ENCODE measurements at places on chromosomes 12 and 14.

DNA sequence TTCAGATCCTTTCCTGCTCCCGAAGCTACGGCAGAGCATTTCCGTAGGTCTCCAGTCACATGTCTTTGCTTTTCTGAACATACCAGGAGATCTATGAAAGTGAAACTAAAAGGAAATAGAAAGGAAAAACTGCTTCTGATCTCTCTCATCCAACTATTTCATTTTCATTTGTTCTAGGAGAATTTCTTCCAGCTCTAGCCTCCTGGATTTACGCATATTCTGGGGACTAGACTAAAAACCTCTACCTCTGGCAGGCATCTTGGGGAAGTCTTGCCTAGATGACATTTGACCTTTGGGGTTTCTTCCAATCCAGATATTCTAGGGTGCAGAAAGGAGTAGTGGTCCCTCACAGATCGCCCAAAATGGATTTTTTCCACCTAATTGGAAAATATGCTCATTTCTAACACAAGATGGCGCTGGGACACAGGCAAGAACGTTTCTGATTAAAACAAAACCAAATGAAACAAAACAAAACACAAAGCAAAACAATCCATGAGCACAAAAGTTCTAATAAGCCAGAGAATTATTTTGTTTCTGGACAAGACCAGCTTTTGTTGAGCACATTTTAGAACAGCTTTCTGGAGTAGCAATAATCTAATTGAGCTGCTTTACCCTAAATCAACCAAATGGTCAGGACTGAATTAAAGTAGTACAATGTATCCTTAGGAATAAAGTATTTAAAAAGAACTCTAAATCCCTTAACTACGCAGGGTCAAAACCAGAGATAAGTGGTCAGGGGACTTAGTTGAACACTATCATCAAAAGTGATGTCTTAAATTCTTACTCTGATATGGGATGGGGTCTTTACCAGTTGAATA is 12.3 kb upstream of the PARP11 start:
- no peaks in the 10 kb centered on the region for H3K36me3 ChIP-seq
- H3K4me3 ChIP-seq, result no peak overlapping the region
- peak; percentile 47 for DNase-seq
- peaks cover 7% of the 10 kb centered on the region for H3K4me1 ChIP-seq
- no peaks in the 10 kb centered on the region for H3K27me3 ChIP-seq

- DNase-seq, result no peak
- no peak overlapping the region for H3K27ac ChIP-seq
- peaks cover 66% of the 10 kb centered on the region for H3K4me1 ChIP-seq
- H3K4me3 ChIP-seq, result no peak overlapping the region
Observed at GRCh38 chr12:12531194-12531593, 31.5 kb downstream of the DUSP16 start.

- peaks cover 12% of the 10 kb centered on the region for H3K4me1 ChIP-seq
- no peak for DNase-seq
- H3K27me3 ChIP-seq, result no peaks in the 10 kb centered on the region
- H3K36me3 ChIP-seq, result no peaks in the 10 kb centered on the region
Observed at GRCh38 chr12:51890133-51890464, 2.2 kb downstream of the ANKRD33 start.

- peaks cover 33% of the 10 kb centered on the region for H3K4me1 ChIP-seq
- peak overlapping the region; percentile 100 for H3K27ac ChIP-seq
- H3K36me3 ChIP-seq, result peaks cover 36% of the 10 kb centered on the region
- no peaks in the 10 kb centered on the region for H3K27me3 ChIP-seq
- peak overlapping the region; percentile 77 for H3K4me3 ChIP-seq
Observed at GRCh38 chr14:92121207-92121669, 268 bp downstream of the NDUFB1 start.

DNA sequence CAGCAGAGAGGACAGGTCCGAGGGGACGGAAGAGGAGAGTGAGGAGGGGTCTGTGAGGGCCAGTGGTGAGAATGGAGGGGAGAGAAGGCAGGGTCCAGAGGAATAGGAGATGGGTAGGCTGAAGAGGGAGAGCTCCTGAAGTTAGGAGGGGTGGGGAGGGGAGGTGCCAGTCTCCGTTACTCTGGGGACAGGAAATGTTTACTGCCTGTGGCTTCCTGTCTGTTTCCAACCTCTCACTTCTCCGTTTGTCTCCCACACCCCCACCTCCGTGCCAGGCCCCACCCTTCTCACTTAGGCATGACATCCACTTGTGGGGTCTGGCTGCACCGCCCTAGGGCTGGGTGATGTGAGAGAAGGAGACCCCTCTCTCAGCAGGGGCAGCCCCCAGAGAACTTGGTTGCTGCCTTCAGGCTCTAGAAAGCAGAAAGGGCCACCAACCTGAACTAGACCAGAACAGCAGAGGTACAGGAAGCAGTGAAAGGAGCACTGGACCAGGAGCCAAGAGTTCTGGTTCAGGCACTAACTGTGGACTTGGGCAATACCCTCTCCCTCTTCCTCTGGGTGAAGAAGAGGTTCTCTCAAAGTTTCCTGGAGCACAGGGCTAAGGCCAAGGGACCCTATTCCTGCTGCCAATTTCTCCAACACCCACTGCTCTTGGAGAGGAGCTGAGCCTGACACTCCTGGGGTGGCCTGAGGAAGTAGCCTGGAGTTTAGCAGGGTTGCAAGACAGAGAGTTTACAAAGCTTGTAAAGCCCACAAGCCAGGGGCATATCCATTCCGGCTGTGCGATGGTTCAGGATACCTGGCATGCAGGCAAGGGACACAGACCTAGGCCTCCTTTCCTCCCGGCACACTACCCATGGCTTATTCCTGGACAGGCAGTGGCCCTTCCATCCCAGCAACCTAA is 5.5 kb downstream of the ITGA5 start:
- peak; percentile 72 for DNase-seq
- peaks cover 62% of the 10 kb centered on the region for H3K4me1 ChIP-seq
- peak overlapping the region; percentile 60 for H3K4me3 ChIP-seq
- H3K27me3 ChIP-seq, result no peaks in the 10 kb centered on the region
- peak overlapping the region; percentile 89 for H3K27ac ChIP-seq
- H3K36me3 ChIP-seq, result peaks cover 23% of the 10 kb centered on the region

GRCh38 chr14:69741055-69741454 is 25.9 kb upstream of the SRSF5 start:
- peaks cover 3% of the 10 kb centered on the region for H3K4me1 ChIP-seq
- peaks cover under 1% of the 10 kb centered on the region for H3K27me3 ChIP-seq
- H3K4me3 ChIP-seq, result no peak overlapping the region
- no peak for DNase-seq
- no peaks in the 10 kb centered on the region for H3K36me3 ChIP-seq

DNA sequence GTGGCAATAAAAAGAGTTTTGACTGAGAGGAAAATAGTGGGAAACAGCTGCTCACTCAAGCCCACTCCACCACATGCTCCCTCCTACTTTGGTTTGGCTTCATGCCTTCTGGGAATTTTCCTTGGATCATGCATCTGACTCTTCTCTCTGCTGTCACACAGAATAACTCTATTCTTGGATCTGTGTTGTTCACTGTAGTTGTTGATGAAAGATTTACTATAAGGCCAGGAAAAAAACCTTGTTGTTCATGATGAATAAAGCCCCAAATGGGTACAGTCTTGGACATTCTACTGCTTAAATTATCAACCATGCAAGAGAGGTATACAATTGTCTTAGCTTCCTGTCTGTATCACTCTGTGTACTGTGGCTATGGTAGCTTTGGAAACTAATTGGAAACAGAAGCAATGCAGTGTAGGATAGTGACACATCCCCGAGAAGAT is 70.5 kb downstream of the TMX1 start:
- no peak overlapping the region for H3K27ac ChIP-seq
- peaks cover 10% of the 10 kb centered on the region for H3K27me3 ChIP-seq
- H3K4me1 ChIP-seq, result peaks cover 5% of the 10 kb centered on the region
- DNase-seq, result no peak
- no peaks in the 10 kb centered on the region for H3K36me3 ChIP-seq

DNA sequence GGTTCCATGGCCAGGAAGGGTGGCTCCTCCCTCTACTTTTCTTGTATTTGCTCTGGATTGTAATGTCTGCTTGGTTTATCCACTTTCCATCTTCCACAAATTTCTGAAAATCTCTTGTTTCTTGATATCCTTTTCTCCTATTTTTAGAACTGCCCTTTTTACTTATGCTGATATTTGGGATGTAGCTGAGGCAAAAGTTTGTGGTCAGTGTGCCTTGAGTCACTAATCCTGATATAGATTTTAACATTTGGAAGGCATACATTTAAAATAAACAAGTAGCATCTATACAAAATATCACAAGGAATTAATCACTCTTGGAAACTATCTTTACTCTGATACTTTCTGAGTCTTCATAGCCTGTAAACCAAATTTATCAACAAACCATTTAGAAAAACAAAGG is 11.0 kb downstream of the GRIP1 start:
- no peak for DNase-seq
- peaks cover 7% of the 10 kb centered on the region for H3K27me3 ChIP-seq
- H3K4me1 ChIP-seq, result no peaks in the 10 kb centered on the region
- H3K36me3 ChIP-seq, result no peaks in the 10 kb centered on the region

DNA sequence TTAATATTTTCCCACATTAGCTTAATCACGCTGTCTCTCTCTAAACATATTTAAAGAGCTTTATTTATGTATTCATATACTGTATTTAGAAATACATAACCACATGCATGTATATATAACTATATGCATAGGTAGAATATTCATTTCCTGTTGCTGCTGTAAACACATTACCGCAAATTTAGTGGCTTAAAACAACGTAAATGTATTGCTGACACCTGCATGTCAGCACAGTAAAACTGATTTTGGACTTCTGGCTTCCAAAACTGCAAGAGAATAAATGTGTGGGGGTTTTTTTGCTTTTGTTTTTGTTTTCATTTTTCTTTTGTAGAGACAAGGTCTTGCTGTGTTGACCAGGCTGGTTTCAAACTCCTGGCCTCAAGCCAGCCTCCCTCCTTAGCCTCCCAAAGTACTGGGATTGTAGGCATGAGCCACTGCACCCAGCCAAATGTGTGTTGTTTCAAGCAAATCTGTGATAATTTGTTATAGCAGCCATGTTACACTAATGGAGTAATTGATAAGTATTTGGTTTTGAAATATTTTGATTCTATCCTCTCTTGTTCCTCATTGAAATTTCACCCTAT is 61.9 kb upstream of the CMKLR1 start:
- no peak for DNase-seq
- no peaks in the 10 kb centered on the region for H3K4me1 ChIP-seq
- no peak overlapping the region for H3K27ac ChIP-seq
- no peak overlapping the region for H3K4me3 ChIP-seq
- H3K27me3 ChIP-seq, result peaks cover 2% of the 10 kb centered on the region
- no peaks in the 10 kb centered on the region for H3K36me3 ChIP-seq

DNA sequence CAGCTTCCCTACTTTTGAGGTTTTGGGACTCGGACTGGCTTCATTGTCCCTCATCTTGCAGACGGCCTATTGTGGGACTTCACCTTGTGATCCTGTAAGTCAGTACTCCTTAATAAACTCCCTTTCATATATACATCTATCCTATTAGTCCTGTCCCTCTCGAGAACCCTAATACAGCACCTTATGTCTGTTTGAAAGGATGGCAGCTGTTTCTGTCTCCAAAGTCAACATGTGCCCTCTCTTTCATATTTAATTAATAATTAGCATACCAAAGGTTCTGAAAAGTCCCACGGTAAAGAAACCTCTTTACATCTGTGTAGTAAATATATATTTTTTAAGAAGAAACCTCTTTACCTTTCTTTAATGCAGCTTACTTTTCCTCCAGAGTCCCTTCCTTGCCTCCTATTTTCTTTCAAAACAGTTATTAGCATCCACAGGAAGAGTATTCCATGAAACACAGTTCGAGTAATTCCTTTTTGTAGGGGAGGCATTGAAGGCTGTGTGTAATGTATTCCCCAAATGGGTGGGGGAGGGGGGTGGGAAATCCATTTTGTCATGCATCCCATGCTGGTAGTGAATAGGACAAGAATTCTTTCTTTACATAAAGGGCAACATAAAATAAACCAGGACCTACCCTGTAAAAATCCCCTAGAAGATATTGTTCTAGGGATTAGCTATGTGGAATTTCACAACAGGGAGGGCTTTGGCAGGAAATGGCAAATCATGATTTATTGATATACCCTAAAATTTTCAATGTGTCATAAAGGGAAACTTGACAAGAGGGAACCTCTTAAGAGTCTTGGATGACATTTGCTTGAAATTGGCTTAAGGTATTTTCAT is 241.5 kb downstream of the SUDS3 start:
- H3K27me3 ChIP-seq, result no peaks in the 10 kb centered on the region
- no peaks in the 10 kb centered on the region for H3K4me1 ChIP-seq
- DNase-seq, result no peak
- H3K27ac ChIP-seq, result no peak overlapping the region

DNA sequence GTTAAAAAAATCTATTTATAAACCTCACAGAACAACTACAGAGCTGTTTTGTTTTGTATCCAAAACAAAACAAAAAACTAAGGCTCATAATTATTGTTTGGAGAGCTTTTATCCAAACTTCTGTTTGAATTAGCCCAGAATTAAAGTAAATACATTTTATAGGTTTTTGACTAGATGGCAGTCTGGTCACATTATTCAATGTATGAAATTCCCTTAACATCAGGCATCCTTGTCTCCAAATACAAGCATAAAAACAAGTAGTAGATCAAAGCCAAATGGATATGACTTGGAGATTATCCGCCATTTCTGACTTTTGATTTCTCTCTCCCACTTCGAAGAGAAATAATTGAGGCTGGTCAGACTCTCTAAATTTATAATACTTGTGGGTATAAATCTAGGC is 63.5 kb downstream of the SLC38A1 start:
- H3K4me1 ChIP-seq, result peaks cover 35% of the 10 kb centered on the region
- H3K27ac ChIP-seq, result no peak overlapping the region
- peaks cover 80% of the 10 kb centered on the region for H3K36me3 ChIP-seq
- no peak for DNase-seq
- no peak overlapping the region for H3K4me3 ChIP-seq

DNA sequence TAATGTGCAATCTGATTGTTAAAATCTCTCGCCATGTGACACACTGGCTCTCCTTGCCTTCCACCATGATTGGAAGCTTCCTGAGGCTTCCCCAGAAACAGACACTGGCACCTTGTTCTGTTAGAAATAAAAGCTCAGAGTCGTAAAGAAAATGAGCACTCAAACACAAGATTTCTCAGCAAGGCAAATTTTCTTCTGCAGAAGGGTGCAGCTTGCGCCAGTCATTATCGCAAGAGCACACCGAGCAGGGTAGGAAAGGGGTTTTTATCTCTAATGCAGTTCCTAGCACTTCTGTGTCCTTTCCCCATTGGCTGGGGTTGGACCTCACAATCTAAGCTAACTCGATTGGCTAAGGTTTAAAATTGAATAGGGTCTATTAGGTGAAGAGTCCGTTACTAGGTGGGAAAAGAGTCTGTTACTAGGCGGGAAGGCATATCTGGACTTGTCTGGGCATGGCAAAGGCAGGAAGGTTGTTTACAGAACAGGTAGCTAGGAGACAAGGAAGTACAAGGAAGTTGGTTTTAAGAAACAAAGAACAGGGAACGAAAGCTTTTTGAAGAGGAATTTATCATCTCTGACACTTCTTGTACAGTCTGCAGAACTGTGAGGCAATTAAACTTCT is 62.6 kb upstream of the BICD1 start:
- H3K4me1 ChIP-seq, result peaks cover 5% of the 10 kb centered on the region
- H3K27ac ChIP-seq, result no peak overlapping the region
- no peaks in the 10 kb centered on the region for H3K27me3 ChIP-seq
- no peak overlapping the region for H3K4me3 ChIP-seq

- no peaks in the 10 kb centered on the region for H3K36me3 ChIP-seq
- H3K4me3 ChIP-seq, result no peak overlapping the region
- H3K27ac ChIP-seq, result no peak overlapping the region
- peaks cover 16% of the 10 kb centered on the region for H3K27me3 ChIP-seq
- H3K4me1 ChIP-seq, result no peaks in the 10 kb centered on the region
Observed at GRCh38 chr12:64922853-64923252, 98.4 kb downstream of the TBC1D30 start.

- H3K27ac ChIP-seq, result no peak overlapping the region
- peaks cover 47% of the 10 kb centered on the region for H3K4me1 ChIP-seq
- no peak overlapping the region for H3K4me3 ChIP-seq
- no peaks in the 10 kb centered on the region for H3K27me3 ChIP-seq
- no peak for DNase-seq
Observed at GRCh38 chr14:68509188-68509983, 283.5 kb downstream of the ZFP36L1 start.
